Effector memory CD8-positive, alpha-beta T cell (primary cell): ENCODE measurements at places on chromosomes 2 and 18.

- no peaks in the 10 kb centered on the region for H3K36me3 ChIP-seq
- DNase-seq, result no peak
These were observed 166.3 kb upstream of the CAVIN2 start for GRCh38 chr2:192013211-192013610.

DNA sequence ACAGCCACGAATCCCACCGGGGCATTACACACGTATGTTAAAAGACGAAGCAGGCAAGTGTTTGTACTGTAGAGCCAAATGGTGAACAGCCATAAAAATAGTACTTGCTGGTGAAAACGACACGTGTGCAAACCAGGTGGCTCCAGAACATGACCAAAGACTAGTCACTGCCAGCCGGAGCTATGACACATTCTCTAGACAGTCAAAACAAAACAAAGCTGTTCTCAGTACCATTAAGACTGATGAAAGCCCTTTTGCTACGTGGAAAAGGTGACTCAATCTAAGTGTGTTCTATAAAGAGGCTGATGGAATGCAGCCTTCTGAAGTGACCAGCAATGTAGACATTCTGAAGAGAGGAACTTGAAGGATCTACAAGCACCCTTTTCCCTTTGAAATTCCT lies 367.7 kb upstream of the NETO1 start:
- H3K4me1 ChIP-seq, result no peaks in the 10 kb centered on the region
- no peaks in the 10 kb centered on the region for H3K36me3 ChIP-seq
- H3K27ac ChIP-seq, result no peak overlapping the region
- H3K4me3 ChIP-seq, result no peak overlapping the region
- no peak for DNase-seq

GRCh38 chr2:11030909-11031308 lies 119.2 kb downstream of the KCNF1 start:
- H3K4me1 ChIP-seq, result no peaks in the 10 kb centered on the region
- no peak for DNase-seq
- H3K27me3 ChIP-seq, result peaks cover 54% of the 10 kb centered on the region
- H3K4me3 ChIP-seq, result no peak overlapping the region
- no peak overlapping the region for H3K27ac ChIP-seq

DNA sequence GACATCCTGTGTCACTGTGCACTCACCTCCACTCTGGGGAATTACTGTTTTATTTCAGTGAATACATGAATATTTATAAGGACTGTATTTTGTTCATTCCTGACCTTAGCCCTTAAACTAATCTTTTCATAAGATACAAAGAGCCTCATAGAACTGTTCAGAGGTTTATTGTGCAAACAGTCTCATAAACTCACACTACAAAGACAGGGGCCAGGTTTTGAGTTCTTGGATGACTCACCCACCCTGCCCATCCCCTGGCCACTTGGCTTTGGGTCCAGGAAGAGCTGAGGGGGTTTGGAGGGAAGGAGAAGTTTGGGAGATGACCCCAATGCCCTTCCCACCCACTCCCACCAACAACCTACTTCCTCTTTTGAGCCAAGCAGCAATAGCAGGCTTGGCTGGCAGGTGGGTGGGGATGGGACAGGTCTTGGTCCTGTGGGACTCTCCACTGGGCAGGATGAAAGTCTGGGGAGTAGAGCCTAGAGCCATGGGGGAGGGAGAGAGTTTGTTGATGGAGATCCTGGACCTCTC lies 43.1 kb upstream of the IL1R2 start:
- H3K36me3 ChIP-seq, result no peaks in the 10 kb centered on the region
- H3K4me1 ChIP-seq, result no peaks in the 10 kb centered on the region
- no peak for DNase-seq
- H3K27me3 ChIP-seq, result peaks cover 23% of the 10 kb centered on the region
- H3K4me3 ChIP-seq, result no peak overlapping the region

DNA sequence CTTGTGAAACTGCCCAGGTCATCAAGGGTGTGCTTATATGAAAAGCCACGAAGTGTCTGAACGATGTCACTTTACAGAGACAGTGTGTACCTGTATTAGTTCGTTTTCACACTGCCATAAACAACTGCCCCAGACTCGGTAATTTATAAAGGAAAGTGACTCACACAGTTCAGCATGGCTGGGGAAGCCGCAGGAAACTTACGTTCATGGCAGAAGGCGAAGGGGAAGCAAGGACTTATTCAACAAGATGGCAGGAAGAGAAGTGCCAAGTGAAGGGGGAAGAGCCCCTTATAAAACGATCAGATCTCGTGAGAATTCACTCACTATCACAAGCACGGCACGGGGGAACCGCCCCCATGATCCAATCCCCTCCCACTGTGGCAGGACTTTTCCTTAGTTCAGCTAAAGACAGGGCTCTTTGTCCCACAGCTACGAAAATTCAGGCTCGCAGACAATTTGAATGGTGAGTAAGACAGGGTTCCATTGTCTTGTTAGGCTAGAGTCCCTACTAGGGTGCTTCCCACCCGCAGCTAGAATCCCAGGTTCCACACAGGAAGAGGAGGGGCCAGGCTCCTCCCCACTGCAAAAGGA lies 20.1 kb downstream of the TMEM177 start:
- no peak overlapping the region for H3K27ac ChIP-seq
- no peak for DNase-seq
- peaks cover 7% of the 10 kb centered on the region for H3K36me3 ChIP-seq
- H3K4me1 ChIP-seq, result peaks cover 15% of the 10 kb centered on the region

GRCh38 chr2:196130039-196130825 lies 41.1 kb downstream of the STK17B start:
- H3K36me3 ChIP-seq, result peaks cover 47% of the 10 kb centered on the region
- no peak overlapping the region for H3K27ac ChIP-seq
- peaks cover 16% of the 10 kb centered on the region for H3K4me1 ChIP-seq
- no peaks in the 10 kb centered on the region for H3K27me3 ChIP-seq
- H3K4me3 ChIP-seq, result no peak overlapping the region

- H3K4me1 ChIP-seq, result no peaks in the 10 kb centered on the region
- H3K4me3 ChIP-seq, result no peak overlapping the region
- no peak overlapping the region for H3K27ac ChIP-seq
These were observed 130.9 kb upstream of the RND3 start for GRCh38 chr2:150618245-150618895.

DNA sequence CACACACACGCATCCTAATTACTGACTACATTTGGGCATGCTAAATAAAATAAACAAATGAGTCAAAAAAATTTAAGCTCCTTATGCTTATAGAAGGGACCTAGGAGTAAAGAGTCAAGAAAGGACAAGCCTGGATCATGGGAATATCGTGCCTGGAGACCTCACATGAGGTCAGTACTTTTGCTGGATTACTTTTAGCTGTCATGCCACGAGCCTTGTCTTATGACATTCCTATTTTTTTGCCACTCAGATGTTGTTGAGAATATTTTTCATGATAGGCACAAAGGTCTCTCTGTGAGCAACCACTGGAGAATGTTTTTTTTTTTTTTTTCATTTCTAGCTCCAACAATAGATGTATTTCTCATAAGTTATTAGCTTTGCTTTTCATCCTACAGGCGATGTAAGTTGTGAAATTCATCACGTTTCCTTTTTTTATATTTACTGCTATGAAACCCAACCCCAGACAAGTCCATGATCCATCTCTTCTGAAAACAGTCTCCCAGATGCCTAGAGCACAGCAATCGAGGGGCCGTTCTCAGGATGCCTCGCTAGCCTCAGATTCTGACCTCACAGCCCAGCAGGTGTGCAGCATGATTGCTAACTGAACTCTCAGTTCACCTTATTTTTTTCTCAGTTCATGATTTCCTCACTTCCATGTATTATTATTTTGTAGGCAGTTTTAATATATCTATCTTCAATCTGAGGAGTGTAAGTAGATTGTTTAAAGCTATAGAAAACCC lies 464.5 kb downstream of the IRS1 start:
- no peak overlapping the region for H3K27ac ChIP-seq
- H3K36me3 ChIP-seq, result no peaks in the 10 kb centered on the region
- H3K27me3 ChIP-seq, result no peaks in the 10 kb centered on the region
- DNase-seq, result no peak
- no peak overlapping the region for H3K4me3 ChIP-seq
- no peaks in the 10 kb centered on the region for H3K4me1 ChIP-seq

DNA sequence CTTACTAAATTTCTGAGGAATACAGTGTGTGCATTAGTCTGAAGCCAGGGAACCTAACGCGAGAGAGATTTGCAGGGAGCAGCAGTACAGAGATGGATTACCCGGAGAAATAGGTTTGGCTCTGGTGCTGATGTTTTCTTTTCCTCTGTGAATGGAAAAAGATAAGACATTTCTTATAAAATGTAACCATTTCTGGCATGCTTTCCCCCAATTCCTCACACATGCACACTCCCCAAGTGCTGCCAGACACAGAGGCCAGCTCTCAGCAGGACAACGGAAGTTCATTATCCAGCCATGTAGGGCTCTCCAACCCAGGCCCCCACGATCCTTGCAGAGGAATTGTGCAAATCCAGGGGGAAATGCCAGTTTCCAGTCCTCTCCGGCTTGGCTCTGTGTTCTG lies 224.5 kb upstream of the MGAT5 start:
- H3K36me3 ChIP-seq, result peaks cover 3% of the 10 kb centered on the region
- H3K27me3 ChIP-seq, result peaks cover 50% of the 10 kb centered on the region
- DNase-seq, result no peak
- no peaks in the 10 kb centered on the region for H3K4me1 ChIP-seq
- no peak overlapping the region for H3K27ac ChIP-seq

DNA sequence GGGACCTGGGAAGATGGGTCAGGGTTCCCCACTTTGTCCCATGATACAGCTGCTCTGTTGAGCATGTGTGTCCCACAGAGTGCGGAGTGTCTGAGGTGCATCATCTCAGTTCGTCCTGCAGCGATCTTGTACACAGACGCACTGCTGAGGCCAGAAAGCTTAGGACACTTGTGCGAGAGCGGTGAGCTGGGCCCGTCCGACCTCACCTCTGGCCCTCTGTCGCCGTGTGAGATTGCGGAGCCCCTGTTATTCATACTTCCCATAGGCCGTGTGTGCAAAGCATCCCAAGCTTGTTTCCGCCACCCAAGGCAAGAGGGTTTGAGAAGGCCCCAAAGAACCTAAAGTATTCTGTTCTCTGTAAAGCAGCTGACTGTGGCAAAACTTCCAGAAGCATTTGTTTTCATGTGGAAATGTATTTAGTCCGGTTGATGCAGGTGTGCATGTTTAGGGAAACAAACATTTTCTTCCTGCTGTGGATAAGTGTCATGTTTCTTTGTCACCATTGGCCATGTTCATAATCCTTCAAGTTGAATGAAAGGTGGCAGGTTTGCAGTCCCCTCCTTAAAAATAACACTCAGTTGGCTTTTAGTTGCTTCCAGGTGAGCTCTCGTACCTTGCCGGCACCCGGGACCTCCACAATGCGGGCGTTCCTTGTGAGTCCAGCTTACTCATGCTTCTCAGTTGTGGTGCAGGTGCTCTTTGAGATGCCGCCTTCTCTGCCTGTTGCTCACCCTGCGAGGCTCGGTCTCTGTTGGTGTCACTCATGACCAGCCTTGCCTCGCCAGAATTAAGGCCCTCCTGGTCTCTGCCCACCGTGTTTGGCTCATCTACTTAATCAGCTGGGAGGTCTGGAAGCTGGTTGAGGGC lies 5.3 kb downstream of the AGAP1 start:
- no peak for DNase-seq
- H3K36me3 ChIP-seq, result peaks cover 6% of the 10 kb centered on the region
- H3K4me3 ChIP-seq, result no peak overlapping the region
- peaks cover 17% of the 10 kb centered on the region for H3K4me1 ChIP-seq
- peaks cover 32% of the 10 kb centered on the region for H3K27me3 ChIP-seq

DNA sequence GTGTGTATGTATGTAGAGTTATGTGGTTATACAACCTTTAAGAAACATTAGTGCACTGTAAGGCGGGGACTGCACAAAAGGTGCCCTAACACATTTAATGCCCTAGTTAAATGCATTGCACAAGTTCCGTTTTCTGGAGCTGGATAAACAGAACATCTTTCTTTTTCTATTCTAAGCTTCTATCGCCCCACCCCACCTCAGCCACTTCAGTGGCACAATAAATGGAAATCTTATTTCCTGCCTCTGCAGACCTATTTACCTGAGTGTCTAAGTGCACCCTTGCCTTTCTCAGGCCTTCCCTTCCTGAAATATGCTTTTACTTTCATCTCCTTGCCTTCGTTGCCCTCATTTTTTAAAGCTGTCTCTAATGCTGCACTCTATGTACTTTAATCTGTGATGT lies 123.5 kb downstream of the TANC1 start:
- peaks cover 6% of the 10 kb centered on the region for H3K27me3 ChIP-seq
- no peak for DNase-seq
- no peaks in the 10 kb centered on the region for H3K36me3 ChIP-seq
- no peak overlapping the region for H3K27ac ChIP-seq

- peaks cover 2% of the 10 kb centered on the region for H3K4me1 ChIP-seq
- H3K27me3 ChIP-seq, result no peaks in the 10 kb centered on the region
- H3K36me3 ChIP-seq, result peaks cover 23% of the 10 kb centered on the region
These were observed 163.1 kb upstream of the WDSUB1 start for GRCh38 chr2:159449504-159450124.

GRCh38 chr18:5317186-5317585 lies 21.7 kb upstream of the ZBTB14 start:
- H3K4me3 ChIP-seq, result no peak overlapping the region
- H3K27ac ChIP-seq, result no peak overlapping the region
- no peaks in the 10 kb centered on the region for H3K4me1 ChIP-seq
- no peak for DNase-seq
- peaks cover 4% of the 10 kb centered on the region for H3K36me3 ChIP-seq

GRCh38 chr2:103153580-103154284 lies 391.9 kb downstream of the TMEM182 start:
- no peaks in the 10 kb centered on the region for H3K36me3 ChIP-seq
- H3K4me3 ChIP-seq, result no peak overlapping the region
- no peak for DNase-seq
- H3K4me1 ChIP-seq, result no peaks in the 10 kb centered on the region

- no peak overlapping the region for H3K4me3 ChIP-seq
- H3K27me3 ChIP-seq, result no peaks in the 10 kb centered on the region
These were observed 112.3 kb upstream of the LYPD1 start for GRCh38 chr2:132782176-132782783.

DNA sequence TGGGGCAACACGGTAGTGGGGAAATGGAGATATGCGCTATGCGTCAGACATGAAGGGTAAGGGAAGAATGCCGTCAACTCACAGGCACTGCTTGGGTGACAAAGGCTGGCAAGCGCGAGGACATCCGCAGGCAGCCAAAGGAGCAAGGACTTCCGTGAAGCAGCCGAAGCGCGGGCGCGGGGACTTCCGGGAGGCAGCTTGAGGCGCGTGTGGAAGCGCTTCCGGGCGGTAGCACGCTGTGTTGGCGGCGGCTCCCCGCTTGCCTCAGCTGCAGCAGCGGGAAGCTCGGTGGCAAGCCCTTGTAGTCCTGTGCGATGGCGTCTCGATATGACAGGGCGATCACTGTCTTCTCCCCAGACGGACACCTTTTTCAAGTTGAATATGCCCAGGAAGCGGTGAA lies at the start of gene PSMA8:
PSMA8 (plus strand) TSS at position 218 of the 400 bp plus-strand sequence; CDS start at position 315, 97 bp downstream.
- peak within 1 kb of the TSS; percentile 87 for H3K27ac ChIP-seq
- no peaks in the 10 kb centered on the region for H3K4me1 ChIP-seq
- DNase-seq, result peak; percentile 21
- no peaks in the 10 kb centered on the region for H3K36me3 ChIP-seq

DNA sequence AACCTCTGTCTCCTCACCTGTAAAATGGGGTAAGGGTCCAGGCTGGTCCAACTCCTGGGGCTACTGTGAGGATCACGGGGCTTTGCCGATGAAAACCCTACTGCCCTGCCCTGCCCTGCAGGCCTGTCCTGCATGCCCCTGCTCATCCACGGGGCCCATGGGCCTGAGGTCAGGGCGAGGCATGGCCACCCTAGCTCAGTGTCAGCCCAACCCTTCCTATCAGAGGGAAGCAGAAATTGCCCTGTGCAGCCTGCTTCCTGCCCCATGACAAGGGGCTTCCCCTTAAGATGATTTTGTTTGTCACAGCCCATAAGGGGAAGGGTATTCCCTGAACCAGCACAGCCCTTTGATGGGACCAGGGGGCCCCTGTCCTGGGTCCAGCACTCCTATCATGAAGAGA lies 353.6 kb upstream of the ID2 start:
- H3K27me3 ChIP-seq, result no peaks in the 10 kb centered on the region
- H3K4me3 ChIP-seq, result peak overlapping the region; percentile 13
- peaks cover 37% of the 10 kb centered on the region for H3K4me1 ChIP-seq

- no peak overlapping the region for H3K4me3 ChIP-seq
- peaks cover 3% of the 10 kb centered on the region for H3K36me3 ChIP-seq
- H3K27me3 ChIP-seq, result no peaks in the 10 kb centered on the region
These were observed 17.1 kb upstream of the NT5DC4 start for GRCh38 chr2:112703684-112704083.
